ENCODE measurements at places on chromosomes 2 and 18.

DNA sequence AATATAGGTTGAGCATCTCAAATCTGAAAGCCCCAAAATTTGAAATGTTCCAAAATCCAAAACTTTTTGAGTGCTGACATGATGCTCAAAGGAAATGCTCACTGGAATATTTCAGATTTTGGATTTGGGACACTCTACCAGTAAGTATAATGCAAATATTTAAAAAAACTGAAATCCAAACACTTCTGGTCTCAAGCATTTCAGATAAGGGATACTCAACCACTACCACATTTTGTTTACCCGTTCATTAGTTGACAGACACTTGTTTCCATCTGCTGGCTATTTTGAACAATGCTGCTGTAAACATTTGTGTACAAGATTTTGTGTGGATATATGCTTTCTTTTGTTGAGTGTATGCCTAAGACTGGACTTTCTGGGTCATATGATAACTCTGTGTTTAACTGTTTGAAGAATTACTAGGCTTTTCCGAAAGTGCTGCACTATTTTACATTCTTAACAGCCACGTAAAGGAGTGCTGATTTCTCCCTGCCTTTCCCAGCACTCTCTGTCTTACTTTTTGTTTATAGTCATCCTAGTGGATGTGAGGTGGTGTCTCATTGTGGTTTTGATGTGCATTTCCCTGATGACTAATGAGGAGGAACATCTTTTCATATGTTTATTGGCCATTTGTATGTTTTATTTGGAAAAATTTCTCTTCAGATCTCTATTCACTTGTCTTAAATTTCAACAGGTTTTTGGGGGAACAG, 19.5 kb upstream of the DCDC2C start:
- no peak for DNase-seq

DNA sequence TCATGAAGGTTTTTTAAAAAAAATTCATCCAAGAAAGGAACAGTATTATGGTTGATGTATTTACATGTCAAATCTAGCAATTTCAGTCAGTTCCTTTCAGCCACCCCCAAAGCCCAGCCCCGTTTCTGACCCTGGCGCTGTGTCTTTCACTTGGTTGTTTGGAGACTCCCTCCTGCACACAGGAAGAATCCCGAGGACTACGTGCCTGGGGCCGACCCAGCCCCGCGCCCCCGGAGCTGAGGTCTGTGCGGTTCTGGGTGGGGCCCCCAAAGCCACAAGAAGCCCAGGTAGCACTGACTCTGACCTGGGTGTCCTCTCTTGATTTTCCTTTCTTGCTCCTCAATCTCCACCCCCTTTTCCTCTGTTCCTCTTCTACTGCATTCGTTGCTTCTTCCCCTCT, 49.1 kb downstream of the TRAPPC12 start:
- DNase-seq = no peak

DNA sequence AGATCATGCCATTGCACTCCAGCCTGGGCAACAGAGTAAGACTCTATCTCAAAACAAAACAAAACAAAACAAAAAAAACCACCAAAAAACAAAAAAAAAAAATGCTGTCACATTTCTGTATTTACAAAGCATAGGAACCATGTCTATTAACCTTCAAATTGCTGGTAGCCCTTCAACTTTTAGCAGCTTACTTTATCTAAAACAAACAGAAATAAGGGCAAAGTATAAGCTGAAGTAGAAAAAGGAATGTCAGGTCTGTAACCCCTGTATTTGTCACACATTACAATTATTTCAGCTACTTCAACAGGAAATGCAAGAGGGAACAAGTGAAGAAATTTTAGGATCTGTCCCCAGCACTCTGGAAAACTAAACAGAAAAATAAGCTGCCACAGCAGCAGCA, 25.4 kb downstream of the TYMS start:
- DNase-seq = no peak

- no peak for DNase-seq
Observed at GRCh38 chr2:46846536-46846935, 69.1 kb downstream of the MCFD2 start.

GRCh38 chr18:67385455-67385854, 131.1 kb downstream of the DSEL start:
- no peak for DNase-seq

GRCh38 chr2:216765761-216766262, 70.5 kb upstream of the IGFBP5 start:
- no peak for DNase-seq

GRCh38 chr2:181198183-181198864, 217.9 kb downstream of the UBE2E3 start:
- DNase-seq = no peak

DNA sequence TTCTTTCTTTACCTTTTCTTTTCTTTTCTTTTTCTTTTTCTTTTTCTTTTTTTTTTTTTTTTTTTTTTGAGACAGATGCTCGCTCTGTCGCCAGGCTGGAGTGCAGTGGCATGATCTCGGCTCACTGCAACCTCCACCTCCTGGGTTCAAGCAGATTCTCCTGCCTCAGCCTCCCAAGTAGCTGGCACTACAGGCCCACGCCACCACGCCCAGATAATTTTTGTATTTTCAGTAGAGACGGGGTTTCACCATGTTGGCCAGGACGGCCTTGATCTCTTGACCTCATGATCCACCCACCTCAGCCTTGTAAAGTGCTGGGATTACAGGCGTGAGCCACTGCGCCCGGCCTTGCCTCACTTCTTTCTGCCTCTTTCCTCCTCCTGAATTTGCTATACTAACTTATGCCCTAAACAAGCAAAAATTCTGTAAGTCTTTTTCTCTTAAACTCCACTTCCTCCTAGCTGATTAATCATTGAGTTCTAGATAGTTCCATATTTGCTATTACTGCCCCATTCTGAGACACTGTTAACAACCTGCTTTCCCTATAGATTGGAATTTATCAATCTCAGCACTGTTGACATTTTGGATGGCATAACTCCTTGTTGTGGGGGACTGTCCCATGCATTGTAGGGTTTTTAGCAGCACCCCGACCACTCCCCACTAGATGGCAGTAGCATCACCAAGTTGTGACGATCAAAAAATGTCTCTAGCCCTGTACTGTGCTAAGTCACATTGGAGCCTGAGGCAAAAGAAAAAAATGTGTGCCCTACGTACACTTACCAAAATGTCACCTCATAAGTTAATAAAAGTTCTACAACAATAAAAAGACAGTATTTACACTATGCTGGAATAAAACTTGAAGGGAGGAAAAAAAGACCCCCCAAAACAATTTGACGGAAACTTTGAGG, 16.4 kb upstream of the THADA start:
- no peak for DNase-seq

DNA sequence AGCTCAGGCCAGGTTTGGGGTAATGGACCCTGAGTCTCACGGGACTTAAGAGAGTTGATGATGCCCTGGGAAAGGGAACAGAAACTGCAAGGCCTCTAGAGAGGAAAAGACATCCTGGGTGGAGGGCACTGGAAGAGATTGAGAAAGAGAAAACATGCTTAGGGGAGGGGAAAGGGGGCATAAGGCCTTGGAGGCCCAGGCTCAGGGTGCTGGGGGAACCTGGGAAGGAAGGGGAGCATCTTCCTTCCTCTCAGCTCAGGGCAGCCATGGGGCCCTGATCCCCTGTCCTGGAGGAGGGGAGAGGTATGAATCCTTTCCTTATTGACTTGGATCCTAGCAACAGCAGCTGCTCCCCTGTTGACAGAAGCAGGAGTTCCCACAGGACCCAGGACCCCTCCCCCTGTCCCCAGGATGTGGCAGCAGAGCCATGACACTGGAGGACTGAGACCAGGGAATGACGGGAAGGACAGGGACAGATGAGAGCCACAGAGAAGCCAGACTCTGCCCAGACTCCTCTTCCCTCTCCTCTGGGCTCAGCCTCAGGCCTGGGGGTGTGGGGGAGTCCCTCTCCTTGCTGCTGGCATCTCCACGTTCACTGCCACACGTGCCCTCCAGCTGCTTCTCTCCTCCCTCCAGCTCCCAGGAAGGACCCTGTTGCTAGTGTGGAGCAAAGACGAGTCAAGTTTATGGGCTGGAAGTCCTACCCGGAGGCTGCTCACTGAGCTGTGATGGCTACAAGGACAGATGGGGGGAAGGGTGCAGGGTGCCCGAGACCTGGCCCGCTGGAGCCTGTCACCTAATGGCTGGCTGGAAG, 815 bp downstream of the GPBAR1 start:
- DNase-seq = no peak

- no peak for DNase-seq
Observed at GRCh38 chr18:57806201-57806977, 3.3 kb upstream of the ATP8B1 start.
